Kidney (tissue), 22 donors: ENCODE measurements at places on chromosomes 6 and 20.

GRCh38 chr6:39769012-39769411 is 23.2 kb upstream of the DAAM2 start:
- DNase-seq, result no peak

GRCh38 chr6:134165561-134166201 is 113.3 kb upstream of the SLC2A12 start:
- no peak for DNase-seq

GRCh38 chr6:122931916-122932315 is 64.1 kb upstream of the CLVS2 start:
- DNase-seq, result no peak

DNA sequence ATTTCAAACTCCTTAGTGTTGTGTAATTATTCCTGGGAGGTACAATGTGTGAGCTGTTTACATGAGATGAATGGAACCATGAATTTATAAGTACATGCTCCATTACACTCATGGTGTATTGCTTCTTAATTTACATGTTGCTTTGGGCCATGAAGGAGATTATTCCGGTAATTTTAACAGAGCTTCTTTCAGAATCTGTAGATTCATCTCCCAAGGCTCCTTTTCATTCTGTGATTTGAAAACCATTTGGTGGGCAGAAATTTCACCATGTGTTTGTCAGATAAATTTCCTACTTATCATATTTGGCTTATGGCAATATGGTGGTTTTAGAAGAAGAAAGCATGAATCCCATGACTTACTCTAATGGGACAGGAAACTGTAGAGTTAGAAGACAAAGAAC is 421.6 kb upstream of the EYS start:
- no peak for DNase-seq

DNA sequence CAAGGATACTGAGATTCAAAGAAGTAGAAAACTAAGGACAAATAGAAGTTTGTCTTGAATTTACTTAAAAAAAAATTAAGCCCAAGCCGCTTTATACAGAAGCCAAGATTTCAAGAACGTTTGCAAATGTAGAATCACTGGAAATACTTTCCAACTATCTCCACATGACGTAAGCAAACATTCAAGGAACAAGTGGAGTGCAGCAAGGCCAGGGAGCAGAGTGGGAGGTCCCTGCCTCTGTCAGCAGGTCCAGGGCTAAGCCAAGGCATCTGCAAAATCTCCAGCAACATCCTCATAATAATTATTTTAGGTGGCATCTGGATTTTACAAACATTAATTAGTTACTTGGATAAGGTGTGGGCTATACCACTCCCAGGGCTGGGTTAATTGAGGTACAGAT is 60.1 kb upstream of the AKIRIN2 start:
- DNase-seq, result no peak

DNA sequence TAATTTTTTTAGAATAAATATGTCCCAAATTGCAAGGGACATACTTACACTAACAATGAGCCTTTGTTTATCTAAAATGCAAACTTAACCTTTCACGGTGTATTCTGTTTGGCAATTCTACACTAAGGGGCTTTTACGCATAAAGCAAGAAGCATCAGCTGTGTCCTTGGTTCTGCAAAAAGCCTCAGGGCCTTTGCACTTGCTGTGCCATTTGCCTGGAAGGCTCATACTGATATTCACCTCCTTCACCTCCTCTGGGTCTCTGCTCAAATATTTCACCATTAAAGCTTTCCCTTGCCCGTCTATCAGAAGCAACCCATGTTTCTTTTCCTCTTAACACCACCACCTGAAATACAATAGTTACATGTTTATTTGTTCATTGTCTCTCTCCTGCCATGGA is 8.9 kb upstream of the BMP7 start:
- no peak for DNase-seq

DNA sequence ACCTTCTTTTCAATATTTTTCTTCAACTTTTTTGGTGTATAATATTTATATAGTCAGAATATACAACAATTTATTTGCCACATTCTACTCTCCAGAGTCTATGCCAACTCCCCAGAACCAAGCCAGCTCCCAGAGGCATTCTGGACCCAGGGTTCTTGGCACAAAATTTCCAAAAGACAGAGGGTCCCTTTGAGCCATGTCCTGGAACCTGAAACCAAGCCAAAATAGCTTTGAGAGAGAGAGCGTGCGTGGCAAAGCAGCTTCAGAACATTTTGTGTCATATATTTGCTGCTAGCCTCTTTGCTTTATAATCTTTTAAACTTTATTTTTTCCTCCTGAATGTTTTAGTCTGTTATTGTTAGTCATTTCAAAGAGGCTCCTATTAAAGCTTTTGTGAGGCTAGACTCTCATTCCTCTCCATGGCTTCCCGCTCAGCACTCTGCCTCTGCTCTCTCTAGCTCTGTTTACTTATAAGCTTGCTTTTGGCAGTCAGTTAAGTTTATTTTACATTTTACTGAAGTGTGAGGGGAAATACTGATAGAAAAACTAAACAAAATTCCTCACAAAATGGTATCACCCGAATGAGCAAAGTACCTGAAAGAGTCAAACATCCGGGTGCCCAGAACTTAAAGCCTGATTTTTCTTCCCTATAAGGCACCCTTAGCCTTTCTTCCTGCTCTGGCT is 605.1 kb upstream of the ID4 start:
- no peak for DNase-seq

DNA sequence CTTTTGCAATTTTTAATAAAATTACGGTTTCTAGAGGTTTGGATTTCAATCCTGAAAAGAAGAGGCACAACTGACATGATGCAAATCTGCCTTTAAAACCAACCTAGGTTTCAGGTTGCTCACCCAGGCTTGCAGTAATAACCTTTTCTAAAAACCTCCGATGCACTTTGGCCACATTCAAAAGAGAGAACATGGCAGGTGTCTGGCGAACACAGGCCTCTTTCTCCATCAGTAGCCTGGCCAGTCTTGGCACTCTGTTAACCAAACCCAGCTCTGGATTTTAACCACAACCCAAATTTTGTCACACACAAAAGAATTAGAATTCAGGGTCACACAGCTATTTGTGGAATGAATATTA is 55.8 kb upstream of the MAFB start:
- no peak for DNase-seq

- no peak for DNase-seq
These were observed 19.8 kb upstream of the LRFN2 start for GRCh38 chr6:40606981-40607380.

GRCh38 chr6:10759884-10760329 is 12.3 kb downstream of the TMEM14B start:
- DNase-seq, result no peak

- DNase-seq, result no peak
These were observed 482.4 kb upstream of the MMS22L start for GRCh38 chr6:97765461-97765860.

DNA sequence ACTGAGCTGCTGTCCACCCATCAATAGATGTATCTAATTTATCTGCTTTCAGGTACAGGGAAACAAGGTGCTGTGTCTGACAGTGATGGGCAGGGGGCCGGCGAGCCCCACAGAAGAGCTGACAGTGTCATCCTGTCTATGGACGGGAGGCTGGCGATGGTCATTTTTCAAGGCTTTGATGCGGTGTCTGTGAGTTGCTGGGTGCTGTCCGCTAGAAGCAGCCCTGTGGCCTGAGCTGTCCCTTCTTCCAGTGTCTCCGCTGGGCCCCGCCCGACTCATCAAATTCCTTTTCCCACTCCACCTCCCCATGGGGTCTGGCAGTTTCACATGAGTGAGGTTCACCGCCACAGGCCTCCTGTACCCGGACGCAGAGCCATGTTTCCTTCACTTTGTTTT is 161.4 kb upstream of the PMEPA1 start:
- no peak for DNase-seq

- DNase-seq, result no peak
These were observed 159.1 kb downstream of the SOBP start for GRCh38 chr6:107648983-107649382.
